NCI-H446 (cell line): ENCODE measurements at places on chromosomes 1 and 21.

DNA sequence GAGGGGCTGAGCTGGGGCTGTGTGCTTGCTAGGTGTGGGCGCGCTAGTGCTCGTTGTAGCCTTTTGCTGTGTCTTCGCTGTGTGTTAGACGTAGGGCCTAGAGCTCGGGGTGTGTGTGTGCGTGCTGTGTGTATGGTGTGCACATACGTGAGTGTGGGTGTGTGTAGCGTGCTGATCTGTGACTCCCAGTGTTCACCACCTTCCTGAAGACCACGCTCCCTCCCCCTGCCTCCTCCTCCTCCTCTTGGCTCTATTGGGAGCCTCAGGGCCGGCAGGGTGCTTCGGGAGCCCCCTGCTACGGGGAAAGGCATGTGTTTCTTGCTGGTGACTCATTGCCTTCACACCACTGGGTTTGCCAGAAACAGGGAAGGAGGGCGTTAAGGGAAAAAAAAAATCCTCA is 9.4 kb upstream of the KCNC4 start:
- no peak for DNase-seq

- DNase-seq: no peak
Measured at GRCh38 chr1:15739259-15739658, 3.0 kb upstream of the TMEM82 start.

DNA sequence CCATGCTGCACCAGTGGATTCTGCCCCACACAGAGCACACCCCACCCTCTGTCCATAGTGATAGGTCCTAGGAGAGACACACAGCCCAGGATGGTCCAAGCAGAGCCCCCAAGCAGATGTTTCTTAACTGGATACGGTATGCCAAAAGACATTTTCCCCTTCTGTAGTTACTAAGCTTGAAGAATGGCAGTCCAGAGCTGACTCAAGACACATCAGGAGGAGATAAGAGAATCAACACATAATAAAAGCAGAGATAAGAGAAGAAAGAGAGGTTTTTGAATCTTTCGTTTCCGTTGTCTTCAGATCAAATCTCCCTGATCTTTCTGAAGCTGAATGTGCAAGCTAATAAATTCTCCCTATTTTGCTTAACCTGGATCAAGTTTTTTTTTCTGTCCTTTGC is 21.8 kb upstream of the CASQ2 start:
- no peak for DNase-seq

DNA sequence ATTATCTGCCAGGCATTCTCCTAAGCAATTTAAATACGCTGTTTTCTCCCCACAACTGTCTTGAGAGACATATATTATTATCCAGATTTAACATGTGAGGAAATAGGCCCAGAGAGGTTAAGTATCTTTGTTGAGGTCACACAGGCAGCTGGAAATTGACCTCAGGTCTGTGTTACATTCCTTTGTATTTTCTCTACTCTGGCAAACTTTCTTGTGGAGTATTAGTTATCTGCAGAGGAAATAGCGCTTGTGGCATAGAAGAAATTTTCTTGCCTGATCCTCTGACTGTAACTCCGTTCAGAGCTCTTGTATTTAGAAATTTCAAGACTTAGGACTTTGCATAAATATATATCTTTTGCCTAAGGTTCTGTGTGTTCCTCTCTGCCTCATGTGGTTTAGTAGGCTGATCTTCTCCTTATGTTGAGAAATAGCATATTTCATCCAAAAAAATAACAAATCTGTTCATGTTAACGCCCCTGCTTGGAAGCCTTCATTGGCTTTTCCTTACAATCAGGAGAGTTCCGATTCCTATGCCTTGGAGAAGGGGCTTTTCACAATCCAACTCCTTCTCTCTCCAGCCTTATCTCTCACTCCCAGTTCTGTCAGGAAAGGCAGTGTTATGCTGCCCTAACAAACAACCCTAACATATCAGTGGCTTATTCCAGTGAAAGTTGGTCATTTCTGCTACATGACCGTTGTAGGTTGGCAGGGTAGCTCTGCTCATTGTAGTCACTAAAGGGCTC is 2.5 kb upstream of the JUN start:
- no peak for DNase-seq

- DNase-seq: no peak
Measured at GRCh38 chr1:148389027-148389339, 94.1 kb downstream of the PPIAL4G start.

DNA sequence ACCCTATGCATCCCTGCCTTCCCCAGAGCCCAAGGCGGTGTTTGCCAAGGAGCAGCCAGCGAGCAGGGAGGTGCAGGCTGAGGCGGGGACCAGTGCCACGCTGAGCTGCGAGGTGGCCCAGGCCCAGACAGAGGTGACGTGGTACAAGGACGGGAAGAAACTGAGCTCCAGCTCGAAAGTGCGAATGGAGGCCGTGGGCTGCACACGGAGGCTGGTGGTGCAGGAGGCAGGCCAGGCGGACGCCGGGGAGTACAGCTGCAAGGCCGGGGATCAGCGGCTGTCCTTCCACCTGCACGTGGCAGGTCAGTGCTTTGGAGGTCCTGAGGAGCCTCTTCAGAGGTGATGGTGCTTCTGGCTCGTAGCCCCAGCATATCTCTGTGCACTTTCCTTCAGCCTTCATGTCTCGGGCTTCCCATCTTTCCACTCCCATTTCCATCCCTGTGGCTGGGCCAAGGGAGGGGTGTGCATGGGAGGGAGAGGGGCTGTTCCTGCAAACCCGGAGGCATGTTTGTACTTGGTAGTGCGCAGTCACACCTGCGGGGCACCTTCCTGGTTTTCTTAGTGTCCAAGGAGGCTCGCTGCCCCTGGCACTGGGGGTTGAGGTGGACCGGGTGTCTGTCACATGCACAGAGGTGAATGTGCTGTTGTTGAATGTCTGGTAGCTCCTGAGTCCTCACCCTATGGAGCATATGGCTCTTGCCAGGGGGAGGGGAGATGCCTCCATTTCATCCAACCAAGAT is 56.4 kb downstream of the OBSCN start:
- no peak for DNase-seq

- no peak for DNase-seq
Measured at GRCh38 chr1:118143831-118144230, 41.2 kb downstream of the SPAG17 start.

- no peak for DNase-seq
Measured at GRCh38 chr1:246382589-246383238, 124.4 kb downstream of the SMYD3 start.

- DNase-seq: no peak
Measured at GRCh38 chr1:31583995-31584868, 7.9 kb downstream of the TINAGL1 start.

- DNase-seq: no peak
Measured at GRCh38 chr1:103958699-103959098, 209.0 kb downstream of the AMY1C start.
